T-cell (primary cell): ENCODE measurements at places on chromosomes 1 and 21. TPM values are rescaled to one million over a fixed set of nuclear protein-coding genes. Genes with fewer than 3 reads are reported as not detected.

DNA sequence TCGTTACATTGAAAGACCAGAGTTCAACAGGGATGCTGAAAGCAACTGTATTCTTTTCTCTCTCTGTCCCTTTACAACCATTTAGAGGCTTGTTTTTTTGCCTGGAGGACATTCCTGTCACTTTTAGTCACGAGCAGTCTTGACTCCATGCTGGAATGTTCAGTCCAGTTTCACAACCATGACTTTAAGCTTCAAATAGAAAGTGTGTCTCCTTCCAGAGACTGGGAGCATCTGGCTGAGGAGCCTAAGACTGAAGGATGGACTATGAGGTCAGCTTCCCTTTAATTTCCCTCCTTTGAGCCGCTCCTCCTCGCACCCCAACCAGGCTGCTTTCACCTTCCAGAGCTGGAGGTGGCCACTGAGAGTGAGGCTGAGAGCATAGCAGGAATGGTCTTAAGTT, 10.5 kb upstream of the RYR2 start:
- no peak for DNase-seq

- DNase-seq, result no peak
These were observed 44.5 kb upstream of the TRIM45 start for GRCh38 chr1:117166076-117166475.

GRCh38 chr21:33455686-33456446, 23.9 kb downstream of the TMEM50B start:
- DNase-seq, result no peak

TMEM240 gene
- 3.1 TPM for total RNA-seq

DNA sequence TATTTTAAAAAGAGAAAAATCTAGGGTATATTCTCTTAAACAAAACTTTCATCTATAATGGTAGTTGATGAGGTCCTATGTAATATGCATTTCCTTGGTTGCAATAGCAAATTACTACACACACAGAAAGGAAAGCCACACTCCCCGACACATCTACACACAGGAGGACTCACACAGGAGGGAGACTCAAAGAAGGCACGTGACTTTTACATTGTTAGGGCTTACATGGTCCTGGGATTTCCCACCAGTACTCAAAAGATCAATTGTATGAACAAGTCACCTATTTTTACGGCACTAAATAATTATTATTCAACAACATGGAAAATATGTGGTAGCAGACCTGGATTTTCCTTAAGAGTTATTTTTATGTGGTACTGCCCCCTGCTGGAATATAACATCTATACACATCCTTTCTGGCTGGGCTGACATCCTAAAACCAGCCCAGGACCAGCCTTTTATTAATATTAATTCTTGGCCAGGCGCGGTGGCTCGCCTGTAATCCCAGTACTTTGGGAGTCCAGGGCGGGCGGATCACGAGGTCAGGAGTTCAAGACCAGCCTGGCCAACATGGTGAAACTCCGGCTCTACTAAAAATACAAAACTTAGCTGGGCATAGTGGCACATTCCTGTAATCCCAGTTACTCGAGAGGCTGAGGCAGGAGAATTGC, 33.9 kb upstream of the LGALS8 start:
- DNase-seq, result no peak

DNA sequence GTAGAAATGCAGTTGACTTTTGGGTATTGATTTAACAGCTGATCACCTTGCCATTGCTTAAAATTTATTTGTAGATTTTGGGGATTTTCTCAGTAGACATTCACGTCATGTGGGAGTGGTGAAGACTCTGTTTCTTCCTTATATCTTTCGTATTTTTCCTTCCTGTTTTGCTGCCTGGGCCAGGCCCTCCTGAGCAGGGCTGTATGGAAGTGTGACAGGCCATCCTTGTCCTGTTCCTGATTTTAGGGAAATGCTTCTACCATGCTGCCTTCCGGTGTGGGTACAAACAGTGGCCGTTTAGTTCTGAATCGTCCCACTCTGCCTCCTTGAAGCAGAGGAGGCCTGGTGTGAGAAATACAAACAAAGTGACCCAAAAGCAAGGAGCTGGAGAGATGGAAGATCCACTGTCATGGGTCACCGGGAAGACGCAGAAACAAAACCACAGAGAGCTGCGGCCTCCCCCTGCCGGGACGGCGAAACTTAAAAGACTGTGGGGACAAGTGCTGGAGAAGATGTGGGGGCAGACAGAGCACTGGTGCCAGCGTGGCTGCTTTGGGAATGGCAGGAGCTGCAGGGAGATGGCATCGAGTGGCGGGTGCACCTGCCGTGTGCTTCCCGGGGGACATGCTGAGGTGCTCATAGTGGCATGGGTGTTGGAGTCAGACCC, 7.6 kb downstream of the AGPAT3 start:
- no peak for DNase-seq

DNA sequence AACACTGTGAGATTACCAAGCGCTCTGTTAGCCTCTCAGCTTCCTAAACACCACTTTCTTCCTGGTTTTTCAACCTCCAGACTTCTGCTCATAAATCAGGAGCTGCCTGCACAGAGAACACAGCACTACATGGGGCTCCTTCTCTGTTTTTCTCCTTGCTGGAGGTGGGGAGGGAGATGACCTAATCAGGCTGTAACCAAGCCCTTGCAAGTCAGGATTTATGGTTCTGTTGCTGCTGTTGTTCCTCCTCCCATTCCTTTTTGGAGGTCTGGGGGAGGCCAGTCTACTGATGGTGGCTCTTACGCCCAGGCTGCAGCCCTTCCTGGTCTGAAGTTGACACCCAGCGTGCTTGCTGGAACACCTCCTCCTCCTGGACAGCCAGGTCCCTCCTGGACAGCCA, 80.9 kb upstream of the AJAP1 start:
- no peak for DNase-seq

CFAP141 gene
- total RNA-seq, result not detected

AADACL4 gene
- total RNA-seq, result not detected

- no peak for DNase-seq
These were observed 93.4 kb upstream of the KCNK1 start for GRCh38 chr1:233520261-233521191.

GRCh38 chr1:160431006-160431405, 30.6 kb downstream of the VANGL2 start:
- DNase-seq, result no peak

DNA sequence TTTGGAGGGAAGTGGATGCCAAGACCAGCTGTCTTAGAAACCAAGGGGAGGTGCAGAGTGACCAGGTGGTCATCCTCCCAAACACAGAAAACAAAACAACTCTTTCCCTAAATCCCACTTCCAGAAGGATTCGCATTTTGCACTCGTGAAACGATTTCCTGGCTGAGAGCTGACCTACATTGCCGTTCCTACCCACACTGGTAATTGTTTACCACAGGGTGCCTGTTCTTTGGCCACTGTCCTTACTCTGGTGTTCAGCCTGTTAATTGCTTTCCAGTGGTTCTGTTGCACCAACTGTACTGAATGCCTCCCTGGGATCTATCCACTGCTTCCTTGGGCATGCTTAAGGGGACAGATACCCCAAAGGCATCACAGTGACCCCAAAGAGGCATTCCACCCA, 23.2 kb upstream of the PLA2G2C start:
- no peak for DNase-seq

USH2A gene
- total RNA-seq, result not detected

DNA sequence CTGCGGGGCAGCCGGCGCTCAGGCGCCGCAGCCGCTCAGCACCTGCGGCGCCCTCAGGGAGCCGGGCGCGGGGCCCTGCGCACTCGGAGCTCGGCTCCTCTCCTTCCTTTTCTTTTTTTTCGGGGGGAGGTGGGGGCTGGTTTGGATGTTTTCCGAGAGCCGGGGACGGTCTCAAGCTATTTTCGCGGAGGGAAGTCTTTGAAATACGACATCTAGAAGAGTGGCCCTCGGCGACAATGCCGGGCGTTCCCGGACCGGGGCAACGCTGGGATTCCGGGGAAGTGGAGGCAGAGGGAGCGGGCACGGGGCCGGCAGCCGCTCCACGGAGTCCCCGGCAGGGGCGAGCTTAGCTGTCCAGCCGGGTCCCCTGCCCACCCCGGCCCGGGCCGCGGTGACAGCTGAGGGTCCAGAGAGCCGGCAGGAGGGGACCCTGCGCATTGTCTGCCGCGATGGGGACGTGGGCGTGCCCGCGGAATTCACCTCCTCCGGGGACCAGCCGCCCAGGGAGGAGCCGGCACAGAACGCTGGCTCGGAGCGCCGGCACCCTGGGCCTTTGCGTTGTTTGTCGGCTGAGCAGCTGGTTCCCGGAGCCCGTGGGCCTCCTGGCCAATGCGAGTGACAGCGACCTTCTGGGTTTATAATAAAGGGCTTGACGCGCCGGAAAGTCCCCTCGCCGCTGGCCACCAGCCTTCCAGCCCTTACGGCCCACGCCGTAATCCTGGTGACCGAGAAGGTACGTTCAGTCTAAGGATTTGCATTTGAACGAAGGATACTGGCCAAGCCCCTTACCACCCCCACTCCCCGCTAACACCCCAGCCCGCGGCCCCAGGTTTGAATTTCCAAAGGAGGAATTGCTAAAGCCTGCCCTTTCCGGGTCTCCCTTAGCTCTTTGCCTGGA, 582 bp downstream of the SLC37A1 start:
- DNase-seq, result peak; percentile 47

DNA sequence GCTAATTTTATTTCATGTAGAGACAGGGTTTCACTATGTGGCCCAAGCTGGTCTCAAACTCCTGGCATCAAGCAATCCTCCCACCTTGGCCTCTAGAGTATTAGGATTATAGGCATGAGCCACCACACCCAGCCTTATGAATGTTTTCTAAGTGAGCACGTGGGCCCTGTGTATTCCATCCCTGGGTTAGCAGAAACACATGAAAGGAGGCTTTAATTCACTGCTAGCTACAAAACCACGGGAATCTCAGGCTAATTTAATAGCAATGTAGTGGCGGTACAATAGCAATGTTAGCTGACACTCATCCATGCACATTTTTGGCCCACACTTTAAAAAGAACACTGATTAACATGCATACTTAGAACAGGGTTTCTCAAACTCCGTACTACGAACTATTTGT, 32.0 kb downstream of the VTCN1 start:
- DNase-seq, result no peak

DNA sequence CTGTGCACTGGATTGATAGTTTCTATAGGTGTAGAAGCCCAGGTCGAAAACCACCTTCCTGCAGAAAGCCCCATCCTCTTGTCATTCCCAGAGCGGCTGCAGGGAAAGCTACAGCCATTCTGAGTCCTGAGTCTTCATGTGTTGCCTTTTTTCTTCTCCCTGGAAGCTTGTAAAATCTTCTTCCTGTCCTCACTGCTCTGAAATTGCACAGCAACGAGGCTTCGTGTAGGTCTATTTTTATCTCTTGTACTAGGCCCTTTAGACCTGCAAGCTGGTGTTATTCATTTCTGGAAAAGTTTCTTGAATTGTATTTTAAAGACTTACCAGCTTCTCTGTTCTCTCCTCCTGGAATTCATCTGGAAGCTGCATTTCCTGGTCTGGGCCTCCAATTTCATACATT, 44.2 kb upstream of the ETS2 start:
- DNase-seq, result no peak

GRCh38 chr1:107467286-107467685, 326.4 kb downstream of the NTNG1 start:
- no peak for DNase-seq

DCST1 gene
- total RNA-seq, result not detected

C8A gene
- total RNA-seq, result not detected

DNA sequence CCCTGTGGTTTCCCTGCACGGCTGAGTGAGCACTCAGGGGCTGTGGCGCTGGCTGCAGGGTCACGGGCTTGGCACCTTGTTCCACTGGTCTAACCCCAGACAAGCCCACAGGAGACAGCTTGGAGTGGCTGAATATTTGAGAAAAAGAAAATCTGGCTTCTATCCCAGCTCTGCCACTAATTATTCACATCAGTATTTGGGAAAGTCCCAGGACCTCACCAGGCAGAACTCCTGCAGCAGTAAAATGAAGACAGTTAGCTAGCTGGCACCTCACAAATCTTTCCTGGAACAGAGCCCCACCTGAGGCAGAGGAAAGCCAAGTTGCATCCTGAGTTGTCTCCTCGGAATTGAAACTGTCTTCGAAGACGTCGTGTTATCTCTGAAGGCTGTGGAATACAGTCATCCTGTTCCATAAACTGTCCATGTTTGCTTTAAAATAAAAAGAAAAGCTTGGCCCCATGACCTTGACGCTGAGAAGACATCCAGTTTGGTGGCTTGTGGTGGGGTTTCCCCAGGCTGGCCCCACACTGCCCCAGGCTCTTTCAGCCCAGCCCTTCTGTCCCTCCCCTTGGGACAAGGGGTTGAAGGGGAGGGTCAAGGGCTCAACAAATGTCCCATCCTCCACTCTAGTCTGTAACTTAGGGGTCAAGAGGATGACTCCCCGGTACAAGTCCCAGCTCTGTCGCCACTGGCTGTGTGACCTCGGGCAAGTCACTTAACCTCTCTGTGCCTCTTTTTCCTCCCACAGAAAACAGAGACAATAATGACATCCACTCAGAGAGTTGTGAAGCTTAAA, 93.8 kb upstream of the TMPRSS2 start:
- DNase-seq, result no peak

DNA sequence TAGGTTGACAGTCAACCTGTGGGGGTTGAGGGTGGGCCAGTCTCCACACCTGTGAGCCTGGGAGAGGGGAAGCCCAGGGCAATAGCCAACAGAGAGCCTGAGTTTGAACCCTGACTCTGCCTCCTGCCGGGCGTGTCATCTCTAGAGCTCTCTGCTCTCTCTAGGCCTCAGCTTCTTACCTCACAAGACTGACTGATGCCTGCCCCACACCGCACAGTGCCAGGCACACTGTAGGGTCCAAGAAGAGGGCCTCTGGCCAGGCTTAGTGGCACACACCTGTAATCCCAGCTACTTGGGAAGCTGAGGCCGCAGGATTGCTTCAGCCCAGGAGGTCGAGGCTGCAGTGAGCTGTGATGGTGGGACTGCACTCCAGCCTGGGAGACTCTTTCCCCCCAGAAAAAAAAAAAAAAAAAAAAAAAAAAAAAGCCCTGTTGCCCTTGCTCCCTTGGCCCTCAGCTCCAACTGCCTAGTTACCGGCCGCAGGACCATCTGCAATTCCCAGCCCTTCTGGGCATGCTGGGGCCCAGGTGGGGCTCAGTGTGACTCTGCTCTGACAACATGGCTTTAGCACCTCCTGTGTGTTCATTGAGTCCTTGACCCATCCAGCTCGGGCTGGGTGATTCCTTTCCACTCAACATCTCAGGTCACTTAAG, 25.1 kb downstream of the GRHL3 start:
- no peak for DNase-seq

DNA sequence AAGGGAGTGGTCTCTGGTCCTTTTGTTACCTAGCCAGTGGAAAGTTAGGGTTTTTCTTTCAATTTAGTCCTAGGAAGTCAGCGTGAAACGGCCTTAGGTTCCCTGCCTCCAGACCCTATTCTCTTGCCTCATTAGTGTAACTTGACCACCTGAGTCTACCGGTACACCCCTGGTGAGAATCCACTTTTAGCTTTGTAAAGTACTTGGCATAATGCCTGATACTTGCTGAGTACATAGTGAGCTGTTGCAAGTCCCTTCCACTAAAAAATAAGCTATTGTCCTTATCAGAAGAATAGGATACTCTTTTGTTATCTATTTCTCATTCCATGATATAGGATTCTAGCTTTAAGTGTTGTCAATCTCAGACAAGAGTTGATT, 228.8 kb downstream of the ST6GALNAC3 start:
- DNase-seq, result no peak
